ENCODE measurements at places on chromosomes 3 and 15.

DNA sequence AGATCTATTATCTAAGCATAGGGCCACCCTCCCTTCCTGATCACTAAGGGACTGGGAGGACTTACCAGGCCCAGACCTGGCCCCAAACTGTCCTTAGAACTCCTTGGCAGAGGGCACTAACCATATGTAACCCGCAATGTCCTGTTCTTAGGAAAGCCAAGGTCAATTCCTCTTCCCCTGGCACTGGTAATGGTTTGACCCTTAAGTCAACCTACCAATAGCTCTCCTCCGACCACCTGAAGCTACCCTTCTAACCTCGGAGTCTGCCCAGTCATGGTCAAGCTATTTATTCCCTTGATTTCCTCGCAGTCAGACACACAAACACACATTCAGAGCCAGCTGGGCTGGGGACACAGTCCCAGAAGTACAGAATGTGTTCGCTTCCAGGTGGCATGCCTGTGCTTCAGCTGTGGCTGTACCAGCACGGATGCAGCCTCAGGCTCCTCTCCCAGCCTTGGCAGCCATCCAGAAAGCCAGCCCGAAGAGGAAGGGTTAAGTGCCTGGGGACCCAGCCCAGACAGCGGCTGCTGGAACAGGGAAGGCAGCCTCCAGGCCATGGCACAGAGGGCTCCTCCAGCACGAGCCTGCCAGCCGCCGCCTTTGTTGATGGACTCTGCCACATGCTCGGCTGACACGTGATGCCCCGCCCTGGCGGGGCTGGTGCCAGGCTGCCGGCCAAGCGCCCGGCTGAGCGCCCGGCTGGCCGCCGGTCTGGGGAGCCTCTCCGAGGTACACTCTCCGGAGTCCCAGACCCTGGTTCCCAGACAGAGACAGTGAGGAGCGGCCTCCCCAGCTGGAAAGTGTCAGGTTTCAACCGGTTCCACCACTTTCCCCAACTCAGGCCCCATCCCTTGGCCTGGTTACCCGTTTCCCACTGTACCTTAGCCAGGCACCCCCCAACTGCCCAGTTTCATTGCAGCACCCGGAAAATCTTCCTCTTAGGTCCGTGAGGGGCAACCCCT is 5.5 kb downstream of the BMF start:
- H3K4me1 ChIP-seq, result peaks cover 54% of the 10 kb centered on the region
- ATAC-seq, result no peak
- H3K27ac ChIP-seq, result no peak overlapping the region
- peaks cover 19% of the 10 kb centered on the region for H3K36me3 ChIP-seq
- H3K4me3 ChIP-seq, result no peak overlapping the region

DNA sequence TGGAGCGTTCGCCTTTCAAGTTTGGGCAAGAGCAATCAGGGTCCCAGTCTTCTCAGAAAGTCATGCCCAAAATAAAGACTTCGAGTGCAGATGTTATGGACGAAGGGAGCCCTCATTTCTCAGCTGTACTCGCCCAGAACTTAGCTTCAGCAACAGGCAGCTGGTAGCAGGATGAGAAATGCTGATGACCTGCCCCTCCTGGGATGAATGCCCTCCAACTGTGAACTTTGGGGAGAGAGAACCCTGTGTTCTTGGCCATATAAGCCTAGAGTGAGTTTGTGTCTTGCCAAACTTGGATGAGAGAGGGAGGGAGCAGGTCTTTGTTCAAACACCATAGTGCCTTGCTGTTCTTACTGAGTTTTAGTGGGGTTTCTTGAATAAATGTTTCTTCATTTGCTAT is 400.3 kb downstream of the LRTM1 start:
- H3K4me3 ChIP-seq, result no peak overlapping the region
- H3K27me3 ChIP-seq, result no peaks in the 10 kb centered on the region
- H3K4me1 ChIP-seq, result no peaks in the 10 kb centered on the region
- no peak overlapping the region for H3K27ac ChIP-seq

GRCh38 chr3:58018892-58019742 is 10.9 kb downstream of the FLNB start:
- H3K4me3 ChIP-seq, result peak overlapping the region; percentile 46
- H3K36me3 ChIP-seq, result no peaks in the 10 kb centered on the region
- peak; percentile 16 for ATAC-seq
- H3K27me3 ChIP-seq, result no peaks in the 10 kb centered on the region
- H3K4me1 ChIP-seq, result peaks cover 21% of the 10 kb centered on the region
- peak overlapping the region; percentile 79 for H3K27ac ChIP-seq

DNA sequence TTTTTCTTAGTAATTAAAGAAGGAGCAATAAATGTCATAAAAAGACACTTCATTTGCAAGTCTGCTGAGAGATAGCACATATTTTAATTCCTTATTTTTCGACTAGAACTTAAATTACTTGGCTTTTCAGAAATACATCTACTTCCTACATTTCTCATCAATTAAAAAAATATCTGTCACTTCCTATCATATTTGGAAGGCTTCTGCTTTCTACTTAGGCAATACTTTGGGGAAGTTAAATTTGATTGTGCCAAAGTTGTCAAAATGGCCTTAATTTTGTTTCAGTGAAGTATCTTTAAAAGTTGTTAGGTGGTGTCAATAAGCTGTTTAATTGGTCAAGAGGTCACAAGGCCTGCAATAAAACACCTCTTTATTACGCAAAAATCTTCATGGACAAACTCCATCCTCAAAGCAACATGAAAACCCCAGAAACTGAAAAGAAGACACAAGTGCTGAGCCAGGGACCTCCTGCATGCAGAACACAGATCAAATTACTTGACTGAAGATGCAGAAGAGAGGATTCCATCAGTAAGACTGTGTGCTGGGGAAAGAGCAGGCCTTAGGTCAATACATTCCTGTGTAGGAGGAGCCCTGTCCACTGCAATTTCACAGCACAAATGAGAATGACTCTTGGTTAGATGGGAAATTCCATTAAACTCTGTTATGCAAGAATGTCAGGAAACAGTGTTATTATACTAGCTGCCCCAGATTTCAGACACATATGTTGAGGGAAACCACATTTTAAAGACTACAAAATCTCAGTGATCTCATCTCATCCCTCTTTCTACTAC is 48.0 kb upstream of the FSTL1 start:
- H3K36me3 ChIP-seq, result no peaks in the 10 kb centered on the region
- no peaks in the 10 kb centered on the region for H3K4me1 ChIP-seq
- H3K27me3 ChIP-seq, result no peaks in the 10 kb centered on the region

- peak within 1 kb of the TSS; percentile 93 for H3K4me3 ChIP-seq
- H3K36me3 ChIP-seq, result peaks cover 66% of the 10 kb centered on the region
- peaks cover 18% of the 10 kb centered on the region for H3K4me1 ChIP-seq
These were observed at the start of gene MANF for GRCh38 chr3:51384726-51385473. Gene MANF, plus strand, starts transcription at chr3:51385291. Its CDS starts 52 bp downstream, at chr3:51385343.

GRCh38 chr3:186680869-186681268 is 15.1 kb downstream of the HRG start:
- H3K36me3 ChIP-seq, result no peaks in the 10 kb centered on the region
- no peaks in the 10 kb centered on the region for H3K4me1 ChIP-seq
- H3K27me3 ChIP-seq, result peaks cover 44% of the 10 kb centered on the region
- no peak for ATAC-seq
